ENCODE measurements at places on chromosomes 12 and 14. TPM values are rescaled to one million over a fixed set of nuclear protein-coding genes. Genes with fewer than 3 reads are reported as not detected.

IL26 gene
- not detected for total RNA-seq

CYP46A1 gene
- 6.1 TPM for total RNA-seq

SLC5A8 gene
- total RNA-seq, result 3.1 TPM

OTX2 gene
- total RNA-seq, result 24.6 TPM

DAO gene
- not detected for total RNA-seq

Data from cerebellum (tissue), 4 donors.